Stimulated activated CD8-positive, alpha-beta memory T cell treated with anti-CD3 and anti-CD28 coated beads, Interleukin-2, amount 100 ng/mL, for 48 hours (primary cell): ENCODE measurements at places on chromosomes 13 and 19.

DNA sequence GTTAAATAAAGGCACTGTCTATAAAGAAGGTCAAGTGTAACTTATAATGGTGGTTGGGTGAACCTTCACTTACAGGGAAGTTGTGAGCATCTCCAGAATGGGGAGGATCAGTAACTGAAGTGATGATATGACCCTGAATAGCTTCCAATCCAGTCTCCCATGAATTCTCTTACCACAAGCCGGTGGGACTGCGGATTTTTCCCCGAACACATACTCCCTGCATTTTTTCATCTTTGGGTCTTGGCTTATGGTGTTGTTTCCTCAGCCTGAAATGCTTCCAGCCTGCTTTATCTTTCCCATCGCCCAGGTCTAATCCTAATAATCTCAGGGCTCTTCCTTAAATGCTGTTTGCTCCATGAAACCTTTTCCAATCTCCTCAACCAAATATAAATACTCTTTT, 2.0 kb upstream of the CSNK1A1L start:
- no peak for DNase-seq

DNA sequence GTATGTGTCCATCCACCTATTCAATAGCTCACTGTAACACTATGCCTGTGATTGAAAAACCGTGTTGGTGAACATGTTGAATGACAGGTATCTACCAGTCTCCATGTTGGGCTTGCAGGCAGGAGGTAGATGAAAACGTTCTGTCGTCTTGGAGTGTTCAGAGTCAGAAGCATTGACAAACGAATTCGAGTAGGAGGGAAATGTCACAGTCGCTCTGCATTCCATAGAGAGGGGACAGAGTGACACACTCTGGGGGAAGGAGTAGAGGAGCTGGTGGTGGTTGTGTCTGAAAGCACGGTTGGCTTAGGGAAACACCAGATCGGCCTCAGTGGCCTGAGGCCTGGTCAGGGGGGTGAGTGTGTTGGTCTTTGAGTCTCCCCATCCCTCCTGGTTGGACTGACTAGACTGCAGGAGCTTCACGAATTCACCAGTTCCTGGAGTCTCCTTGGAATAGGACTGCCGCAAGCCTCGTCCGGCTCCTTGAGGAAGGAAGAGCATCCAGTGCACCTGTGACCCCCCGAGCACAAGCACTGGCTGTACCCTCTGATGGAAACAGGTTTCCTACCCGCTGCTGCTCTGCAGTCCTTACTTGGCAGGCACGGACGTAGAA, 105.0 kb upstream of the C1QTNF9B start:
- no peak for DNase-seq

DNA sequence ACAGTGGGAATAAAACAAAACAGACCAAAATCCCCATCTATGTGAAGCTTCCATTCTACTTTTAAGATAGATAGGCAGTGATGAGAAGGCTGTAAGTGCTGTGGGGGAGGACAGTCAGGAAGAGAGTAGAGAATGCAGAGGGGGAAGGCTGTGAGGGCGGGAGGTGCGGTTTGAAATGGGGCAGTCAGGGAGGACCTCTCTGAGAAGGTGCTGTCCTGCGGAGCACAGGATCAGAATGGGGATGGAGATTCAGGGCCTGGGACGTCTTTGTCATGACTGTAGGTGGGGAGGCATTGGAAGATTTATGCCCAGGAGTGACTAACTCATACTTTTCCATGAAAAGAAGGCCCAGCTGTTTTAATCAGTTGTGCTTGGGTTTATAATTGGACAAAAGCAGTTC, 3.9 kb upstream of the GPR183 start:
- no peak for DNase-seq

DNA sequence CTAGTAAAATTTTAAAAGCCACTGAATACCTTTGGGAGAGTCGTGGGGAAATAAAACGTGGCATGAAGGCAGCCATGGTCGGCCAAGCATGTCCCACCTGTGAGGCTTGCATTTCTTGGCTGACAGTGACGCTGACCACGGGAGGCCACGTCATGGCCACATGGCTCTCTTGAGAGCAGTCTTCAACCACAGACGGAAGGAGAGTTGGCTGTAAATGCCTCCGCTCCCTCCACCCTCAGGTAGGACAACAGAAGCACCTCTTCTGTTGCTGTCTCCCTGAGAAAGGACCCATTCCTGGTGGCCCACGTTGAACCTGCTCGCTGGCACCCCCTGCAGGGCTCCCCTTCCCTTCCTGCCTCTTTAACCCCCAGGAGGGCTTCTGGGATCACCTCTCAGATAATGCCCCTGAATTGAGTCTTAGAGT, 10.6 kb upstream of the LRRC25 start:
- DNase-seq, result no peak

GRCh38 chr19:2500841-2501261, 24.9 kb downstream of the GADD45B start:
- no peak for DNase-seq
